Iris pigment epithelial cell (primary cell): ENCODE measurements at places on chromosomes 2 and 18.

DNA sequence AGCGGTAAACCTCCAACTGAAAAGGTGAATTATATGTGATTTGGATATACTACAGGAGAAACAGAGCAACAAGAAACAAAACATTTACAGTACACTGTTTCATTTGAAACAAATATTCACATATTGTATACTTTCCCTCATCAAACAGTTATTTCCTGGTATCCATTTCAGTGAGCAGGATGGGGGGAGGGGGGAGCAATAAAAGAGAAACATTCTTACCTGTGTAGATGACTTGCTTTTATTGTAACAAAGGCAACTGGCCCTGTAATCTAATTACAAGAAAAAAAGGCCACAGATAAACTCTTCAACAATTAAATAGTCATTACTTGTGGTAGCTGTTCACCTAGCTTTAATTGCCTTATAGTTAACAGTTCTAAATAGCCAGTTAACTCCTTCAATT is 3.9 kb upstream of the PPP1CB start:
- DNase-seq, result no peak

DNA sequence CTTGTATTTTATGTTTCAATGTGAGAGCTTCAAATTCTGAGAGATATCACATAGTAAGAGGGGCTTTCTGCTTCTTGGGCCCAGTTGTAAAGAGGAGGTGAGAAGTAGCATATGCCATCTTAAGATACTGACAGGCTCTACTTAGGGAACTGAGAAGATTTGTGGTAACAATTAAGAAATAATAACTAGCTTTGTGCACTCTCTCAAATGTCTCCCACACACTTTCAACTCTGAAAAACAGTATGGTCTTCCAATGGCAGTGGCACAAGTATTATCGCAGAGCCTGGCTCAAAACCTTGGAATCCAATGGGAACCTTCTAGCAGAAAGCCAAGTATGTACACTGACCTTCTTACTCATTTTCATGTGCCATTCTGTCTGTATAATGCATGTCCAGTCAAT is 80.3 kb upstream of the FAM237A start:
- DNase-seq, result peak; percentile 38

- no peak for DNase-seq
Observed at GRCh38 chr18:42675810-42676209, 439.7 kb downstream of the RIT2 start.

- no peak for DNase-seq
Observed at GRCh38 chr2:88606371-88607030, 20.8 kb downstream of the EIF2AK3 start.

DNA sequence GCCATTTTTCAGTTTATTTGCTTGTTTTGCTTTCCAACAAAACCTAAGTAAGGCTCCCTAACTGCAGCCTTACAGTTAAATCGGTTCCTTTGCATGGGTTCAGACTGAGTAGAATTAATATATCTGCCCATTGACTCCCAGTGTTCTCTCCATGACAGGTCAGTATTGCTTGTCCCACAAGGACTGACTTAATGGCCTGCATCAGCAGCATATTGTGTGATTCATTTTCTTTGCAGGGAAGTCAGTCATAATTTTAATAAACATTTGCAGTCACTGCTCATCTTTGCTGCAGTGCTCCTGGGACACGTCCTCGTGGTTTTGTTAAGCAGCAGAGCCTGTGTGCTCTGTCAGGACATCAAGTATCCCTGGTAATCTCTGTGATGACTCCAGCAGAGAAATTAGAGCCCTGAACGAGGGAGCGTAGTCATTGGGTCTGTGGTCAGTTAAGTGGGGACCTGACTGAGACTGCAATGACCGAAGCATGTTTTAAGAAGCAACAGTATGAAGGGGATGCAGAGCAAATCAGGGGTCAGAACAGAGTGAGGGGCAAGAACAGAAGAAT is 93.3 kb downstream of the CDH20 start:
- peak; percentile 15 for DNase-seq

GRCh38 chr18:43484710-43485109 is 207.4 kb upstream of the SYT4 start:
- DNase-seq, result no peak

- no peak for DNase-seq
Observed at GRCh38 chr2:147198651-147199171, 646.1 kb upstream of the ACVR2A start.

GRCh38 chr18:48292229-48292628 is 117.0 kb downstream of the ZBTB7C start:
- DNase-seq, result no peak

- peak; percentile 57 for DNase-seq
Observed at GRCh38 chr2:215930505-215931253, 82.7 kb downstream of the MREG start.

DNA sequence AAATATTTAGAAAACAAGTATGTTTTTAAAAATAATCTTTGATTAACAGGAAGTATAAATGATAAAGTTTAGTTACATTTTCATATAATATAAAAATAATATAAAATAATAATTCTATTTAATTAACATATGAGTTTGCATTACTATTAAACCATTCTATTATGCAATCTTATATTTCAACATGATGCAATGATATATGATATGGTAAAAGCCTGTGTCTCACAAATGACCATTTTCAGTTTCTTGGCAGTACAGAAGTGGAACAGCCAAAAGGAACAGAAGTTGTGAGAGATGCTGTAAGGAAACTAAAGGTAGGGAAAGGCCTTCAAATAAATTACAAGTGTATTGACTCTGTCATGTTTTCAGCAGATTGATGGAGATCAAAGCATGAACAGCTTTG is 230.8 kb downstream of the GULP1 start:
- peak; percentile 41 for DNase-seq

DNA sequence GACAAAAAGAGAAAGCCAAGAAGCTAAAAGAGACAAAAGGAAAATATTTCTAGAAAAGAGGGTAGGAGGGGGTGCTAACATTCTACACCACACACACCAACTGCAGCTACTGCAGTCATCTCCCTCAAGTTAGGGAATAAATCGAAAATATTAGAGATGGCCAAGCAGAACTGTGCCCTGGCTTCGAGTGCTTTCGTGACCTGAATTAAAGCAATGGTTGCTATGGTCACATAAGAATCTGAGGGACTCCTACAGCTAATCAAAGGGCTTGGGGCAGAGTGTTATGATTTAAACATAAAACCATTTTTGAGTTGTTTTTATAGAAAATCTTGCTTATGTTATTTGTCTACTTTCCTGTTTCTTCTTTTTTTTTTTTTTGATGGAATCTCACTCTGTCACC is 159.6 kb upstream of the HNRNPA3 start:
- DNase-seq, result peak; percentile 13

- DNase-seq, result no peak
Observed at GRCh38 chr2:39093218-39093898, 27.5 kb downstream of the SOS1 start.

- DNase-seq, result no peak
Observed at GRCh38 chr2:165074323-165074722, 119.0 kb upstream of the SLC38A11 start.

- no peak for DNase-seq
Observed at GRCh38 chr2:173990245-173990644, 25.1 kb upstream of the SP3 start.

DNA sequence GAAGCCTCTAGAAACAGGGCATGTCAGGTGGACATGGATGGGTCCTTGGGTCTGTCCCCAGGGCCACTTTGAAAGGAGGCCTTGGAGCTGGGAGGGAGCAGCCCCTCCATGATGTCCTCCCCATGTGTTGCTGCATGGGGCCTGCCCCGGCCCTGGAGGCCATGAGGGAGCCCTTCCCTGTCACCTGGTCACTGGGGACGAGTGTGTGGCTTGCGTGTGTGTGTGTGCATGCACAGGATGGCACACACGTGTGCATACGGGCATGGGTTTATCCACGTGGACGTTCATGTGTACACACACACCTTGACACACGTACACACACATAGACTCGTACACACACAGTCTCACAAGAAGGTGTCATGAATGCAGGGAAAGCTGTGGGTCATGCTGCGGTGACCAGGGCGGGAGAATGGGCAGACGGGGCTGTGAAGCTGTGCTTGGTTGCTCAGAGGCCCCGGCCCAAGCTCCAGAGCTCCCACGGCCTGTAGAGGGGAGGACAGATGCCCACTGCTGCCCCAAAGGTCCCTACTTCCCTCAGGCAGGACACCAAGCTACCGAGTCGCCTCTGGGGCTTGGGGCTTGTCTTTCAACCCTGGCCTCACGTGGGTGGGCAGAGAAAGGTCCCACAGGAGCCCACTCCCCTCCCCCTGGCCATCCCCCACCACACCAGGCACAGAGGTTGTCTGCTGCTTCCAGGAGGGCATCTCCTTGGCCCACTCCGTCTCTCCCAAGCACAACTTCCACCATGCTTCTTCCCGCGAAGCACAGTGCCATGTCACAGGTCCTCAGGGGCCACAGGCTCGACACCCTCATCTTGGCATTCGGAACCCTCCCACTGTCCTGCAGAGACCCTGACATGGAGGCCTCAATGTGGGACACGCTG is 42.3 kb upstream of the GPC1 start:
- no peak for DNase-seq

GRCh38 chr2:24017711-24018110 is 7.8 kb downstream of the MFSD2B start:
- DNase-seq, result no peak

GRCh38 chr2:217844696-217845095 is 158.1 kb downstream of the TNS1 start:
- no peak for DNase-seq

DNA sequence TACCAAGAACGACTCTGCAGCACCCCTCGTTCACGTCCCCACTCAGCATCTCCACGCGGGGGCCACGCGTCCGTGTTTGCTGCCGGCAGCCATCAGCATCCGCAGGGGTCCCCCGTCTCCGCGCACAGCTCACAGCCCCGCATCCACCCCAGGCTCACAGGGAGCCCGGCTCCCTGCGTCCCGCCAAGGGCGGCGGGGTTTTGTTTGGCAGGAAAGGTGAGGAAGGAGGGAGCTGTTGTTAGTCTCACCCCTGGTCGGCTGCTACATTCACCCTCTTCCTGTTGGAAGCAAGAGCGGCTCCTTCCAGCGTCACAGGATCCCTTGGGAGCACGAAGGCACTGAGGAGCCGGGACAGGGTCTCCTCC is 131.0 kb upstream of the CTDP1 start:
- no peak for DNase-seq

- DNase-seq, result no peak
Observed at GRCh38 chr2:215888680-215889079, 124.7 kb downstream of the MREG start.

GRCh38 chr2:173043476-173043875 is 32.2 kb upstream of the MAP3K20 start:
- no peak for DNase-seq

DNA sequence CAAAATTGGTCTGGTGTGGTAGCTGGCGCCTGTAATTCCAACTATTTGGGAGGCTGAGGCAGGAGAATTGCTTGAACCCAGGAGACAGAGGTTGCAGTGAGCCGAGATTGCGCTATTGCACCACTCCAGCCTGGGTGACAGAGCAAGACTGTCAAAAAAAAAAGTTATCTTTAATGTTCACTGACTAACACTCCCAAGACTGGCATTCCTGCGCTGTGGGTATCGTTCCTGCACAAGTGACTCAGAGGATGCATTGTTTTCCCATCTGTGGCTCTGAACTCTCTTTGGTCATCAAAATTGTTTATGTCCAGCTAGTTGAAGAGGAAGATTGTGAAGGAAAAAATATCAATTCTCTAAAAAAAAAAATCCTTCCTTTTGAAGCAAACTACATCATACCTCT is 539.0 kb downstream of the SOX11 start:
- peak; percentile 48 for DNase-seq

DNA sequence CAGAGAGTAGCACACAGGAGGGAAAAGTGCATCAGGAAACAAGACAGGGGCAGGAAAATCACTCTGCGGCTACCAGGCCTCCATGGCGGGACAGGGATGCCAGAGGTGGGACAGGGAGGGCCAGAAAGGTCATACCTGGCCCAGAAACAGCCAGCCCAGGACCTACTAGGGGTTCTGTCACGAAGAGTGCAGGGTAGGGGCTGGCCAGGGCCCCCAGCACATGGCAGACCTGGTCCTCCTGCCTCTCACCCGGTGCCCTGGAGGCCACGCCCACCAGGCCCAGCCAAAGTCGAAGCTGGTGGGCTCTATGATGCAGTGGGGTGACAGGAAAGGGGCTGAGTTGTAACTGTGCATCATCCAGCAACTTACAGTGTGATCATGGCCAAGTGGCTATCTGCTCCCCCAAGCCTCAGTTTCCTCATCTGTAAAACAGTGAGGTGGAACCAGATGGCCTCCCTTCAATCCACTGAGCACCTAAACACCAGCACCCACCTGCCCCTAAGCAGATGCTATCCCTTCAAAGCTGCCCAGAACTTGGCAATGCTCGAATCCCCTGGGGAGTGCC is 10.6 kb downstream of the CYP26B1 start:
- DNase-seq, result no peak

- DNase-seq, result no peak
Observed at GRCh38 chr18:13420969-13421686, 202.6 kb downstream of the LDLRAD4 start.

DNA sequence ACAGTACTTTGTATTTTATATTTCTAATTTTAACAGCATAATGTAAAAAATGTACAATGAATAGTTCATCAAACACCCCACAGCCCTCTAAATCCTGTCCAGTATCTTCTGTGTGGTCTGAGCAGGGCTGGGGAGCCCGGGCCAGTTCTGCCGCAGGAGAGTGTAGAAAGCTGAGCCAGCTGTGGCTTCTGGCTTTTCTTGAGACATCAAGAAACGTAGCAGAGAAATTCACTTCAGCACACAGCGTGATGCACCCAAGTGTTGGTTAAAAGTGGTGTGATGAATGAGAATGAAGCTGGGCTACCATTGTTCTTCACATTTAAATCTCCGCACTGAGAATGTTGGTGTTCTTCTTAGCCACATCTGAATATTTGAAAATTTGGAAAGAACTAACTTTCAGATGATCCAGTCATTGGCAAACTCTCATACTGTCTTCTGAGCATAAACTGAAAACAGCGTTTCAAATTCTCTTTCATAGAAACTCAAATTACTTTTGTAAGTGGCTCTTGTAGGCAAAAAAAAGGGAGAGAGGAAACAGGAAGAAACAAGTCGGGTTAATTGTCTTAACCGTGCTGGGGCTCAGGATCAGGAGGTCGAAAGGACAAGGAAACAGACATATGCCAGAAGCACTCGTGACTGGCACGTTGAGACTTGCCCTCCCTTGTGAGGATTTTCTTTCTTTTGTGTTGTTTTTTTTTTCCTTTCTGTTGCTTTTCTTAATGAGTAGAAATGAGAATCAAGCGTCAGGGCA is 23.4 kb upstream of the TMEM87B start:
- DNase-seq, result peak; percentile 39

GRCh38 chr2:238525990-238526389 is 99.3 kb downstream of the ASB1 start:
- no peak for DNase-seq

DNA sequence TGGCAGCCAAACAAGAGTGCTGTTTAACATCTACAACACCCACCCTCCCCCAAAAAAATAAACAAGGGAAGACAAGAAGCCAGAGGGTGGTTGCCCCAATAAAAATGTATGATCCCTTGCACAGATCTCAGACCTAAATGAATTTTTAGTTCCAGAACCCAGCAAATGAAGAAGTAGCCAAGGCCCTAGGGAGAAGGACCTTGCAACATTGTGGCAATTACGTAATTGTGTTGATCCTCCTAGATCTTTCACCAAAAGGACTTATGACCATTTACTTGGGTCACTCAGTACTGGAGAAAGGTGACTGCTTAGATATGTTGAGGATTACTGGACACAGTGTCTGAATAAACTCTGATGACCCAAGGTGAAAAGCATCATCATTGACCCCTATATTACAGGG is 1393.8 kb downstream of the LRP1B start:
- DNase-seq, result no peak
